Left colon (tissue), 2 donors: ENCODE measurements at places on chromosomes 13 and 19. TPM values are rescaled to one million over a fixed set of nuclear protein-coding genes. Genes with fewer than 3 reads are reported as not detected.

DNA sequence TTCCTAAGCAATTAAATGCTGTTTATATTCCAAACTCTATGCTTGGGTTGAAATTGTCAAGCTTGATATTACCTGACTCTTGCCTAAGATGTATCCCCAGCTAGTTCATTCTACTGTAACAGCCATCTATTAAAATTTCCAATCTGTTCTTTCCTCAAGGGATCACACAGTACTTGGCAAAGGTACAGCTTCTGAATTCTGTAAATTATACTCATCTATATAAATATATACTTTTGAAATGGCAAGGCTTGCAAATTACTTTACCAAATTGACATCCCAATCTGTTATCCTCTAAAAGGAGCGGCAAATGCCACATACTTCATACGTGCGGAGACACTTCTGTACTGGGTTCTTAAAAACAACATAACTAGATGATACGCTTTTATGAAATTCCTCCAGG lies 330.2 kb downstream of the DNAJC15 start:
- no peak for DNase-seq

- DNase-seq = no peak
These were observed 59.2 kb upstream of the TPM4 start for GRCh38 chr19:16017138-16017490.

DNA sequence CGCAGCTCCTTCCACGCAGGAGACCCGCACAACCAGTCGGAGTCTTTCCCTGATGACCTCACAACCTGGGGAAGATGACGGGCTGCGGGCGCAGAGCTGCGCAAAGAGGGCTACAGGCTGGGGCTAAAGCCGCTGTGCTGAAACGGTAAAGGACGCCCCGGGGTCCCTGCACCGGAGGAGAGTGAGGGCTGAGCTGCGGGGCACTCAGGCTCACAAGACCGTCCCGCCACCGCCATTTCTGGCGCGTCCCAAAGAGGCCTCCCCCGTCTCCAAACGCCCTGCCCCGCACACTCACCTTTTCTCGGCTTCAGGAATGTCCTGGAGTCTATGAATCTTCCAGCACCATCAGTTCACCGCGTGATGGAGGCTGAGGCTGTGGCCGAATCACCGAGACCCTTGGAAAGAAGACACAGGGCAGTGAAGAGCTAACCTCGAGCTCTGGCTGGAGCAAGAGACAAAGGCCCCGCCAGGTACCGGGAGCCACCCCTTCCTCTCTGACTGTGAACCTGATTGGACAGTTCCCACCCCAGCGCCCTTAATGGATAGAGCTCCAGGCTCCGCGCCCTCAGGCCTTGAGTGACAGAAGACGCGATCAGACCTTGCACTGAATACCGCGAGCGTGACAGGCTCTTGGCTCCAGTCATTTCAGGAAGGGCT lies 41.8 kb upstream of the ZNF429 start:
- peak; percentile 31 for DNase-seq

SCAF1 gene
- 62.7 TPM for total RNA-seq

FGF9 gene
- total RNA-seq = 0.61 TPM

DNA sequence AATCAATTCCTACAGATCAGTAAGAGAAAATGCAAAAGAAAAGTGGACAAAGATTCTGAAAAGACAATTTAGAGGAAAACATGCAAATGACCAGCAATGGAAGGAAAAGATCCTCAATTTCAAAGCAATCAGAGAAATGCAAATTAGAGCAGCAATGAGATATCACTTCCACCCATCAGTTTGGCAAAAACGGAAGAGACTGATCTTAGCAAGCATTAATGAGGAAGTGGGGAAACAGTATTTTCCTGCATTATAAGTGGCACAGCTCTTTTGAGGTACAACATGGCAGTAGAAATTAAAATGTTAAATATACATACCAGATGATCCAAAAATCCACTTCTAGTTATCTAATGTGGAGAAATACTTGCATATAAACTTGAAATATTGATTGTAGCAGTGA lies 69.1 kb upstream of the SLC7A1 start:
- no peak for DNase-seq

PAF1 gene
- 31.2 TPM for total RNA-seq

GRCh38 chr13:29059800-29060199 lies 239.7 kb downstream of the MTUS2 start:
- DNase-seq = no peak

GRCh38 chr19:11887234-11887610 lies 360 bp upstream of the ZNF69 start:
- no peak for DNase-seq

DNA sequence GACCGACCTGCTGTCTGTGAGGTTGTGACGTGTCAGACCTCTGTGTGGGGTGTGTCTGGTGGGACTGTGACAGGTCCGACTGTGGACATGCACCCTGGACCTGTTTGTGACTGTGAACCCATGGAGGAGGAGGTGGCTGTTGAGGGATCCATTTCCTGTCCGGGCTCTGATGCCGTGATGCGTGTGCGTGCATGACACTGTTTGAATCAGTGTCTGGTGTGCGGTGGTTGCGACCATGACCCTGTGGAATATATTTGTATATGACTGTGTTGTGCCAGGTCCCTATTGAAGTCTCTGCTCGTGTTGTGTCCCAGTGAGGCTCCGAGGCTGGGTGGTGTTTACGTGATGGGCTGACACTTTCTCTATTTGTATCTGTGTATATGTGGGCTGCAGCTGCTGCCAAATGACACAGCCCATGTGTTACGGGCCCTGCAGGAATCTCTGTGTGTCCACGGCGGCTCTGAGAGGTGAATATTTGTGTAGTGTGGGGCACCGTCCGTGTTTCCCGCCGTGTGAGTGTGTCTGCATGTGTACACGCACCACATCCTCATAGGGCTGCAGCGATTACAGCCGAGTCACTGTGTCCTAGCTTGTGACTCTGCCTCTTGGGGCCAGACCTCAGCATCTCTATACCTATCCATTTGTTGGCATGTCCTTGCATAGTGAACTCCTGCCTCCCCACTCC lies 18.3 kb downstream of the CCDC97 start:
- peak; percentile 36 for DNase-seq

GRCh38 chr13:97574926-97575325 lies 141.0 kb downstream of the RAP2A start:
- peak; percentile 37 for DNase-seq

DNA sequence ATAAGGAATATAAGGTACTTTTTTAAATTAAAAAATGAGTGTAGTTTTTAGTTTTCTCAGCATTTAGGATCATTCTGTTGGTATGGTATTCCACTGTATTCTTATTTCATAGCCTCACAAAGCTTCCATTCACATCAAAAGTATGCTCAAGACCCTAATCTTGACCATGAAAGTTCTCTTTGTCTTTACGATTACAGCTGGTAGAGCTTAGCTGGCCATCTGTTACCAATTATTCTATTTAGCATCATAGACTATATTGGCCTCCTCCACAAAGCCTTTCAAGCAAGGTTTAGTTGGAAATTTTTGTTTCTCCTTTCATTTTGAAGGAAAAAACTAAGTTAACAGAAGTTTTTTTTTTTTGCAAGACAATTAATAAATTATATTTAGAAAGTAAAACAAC lies 245.1 kb downstream of the KCTD12 start:
- DNase-seq = no peak

ADGRE2 gene
- 1.6 TPM for total RNA-seq

CYP4F12 gene
- total RNA-seq = 113 TPM

GRCh38 chr19:12611361-12611699 lies 610 bp downstream of the ZNF791 start:
- DNase-seq = peak; percentile 80

DNA sequence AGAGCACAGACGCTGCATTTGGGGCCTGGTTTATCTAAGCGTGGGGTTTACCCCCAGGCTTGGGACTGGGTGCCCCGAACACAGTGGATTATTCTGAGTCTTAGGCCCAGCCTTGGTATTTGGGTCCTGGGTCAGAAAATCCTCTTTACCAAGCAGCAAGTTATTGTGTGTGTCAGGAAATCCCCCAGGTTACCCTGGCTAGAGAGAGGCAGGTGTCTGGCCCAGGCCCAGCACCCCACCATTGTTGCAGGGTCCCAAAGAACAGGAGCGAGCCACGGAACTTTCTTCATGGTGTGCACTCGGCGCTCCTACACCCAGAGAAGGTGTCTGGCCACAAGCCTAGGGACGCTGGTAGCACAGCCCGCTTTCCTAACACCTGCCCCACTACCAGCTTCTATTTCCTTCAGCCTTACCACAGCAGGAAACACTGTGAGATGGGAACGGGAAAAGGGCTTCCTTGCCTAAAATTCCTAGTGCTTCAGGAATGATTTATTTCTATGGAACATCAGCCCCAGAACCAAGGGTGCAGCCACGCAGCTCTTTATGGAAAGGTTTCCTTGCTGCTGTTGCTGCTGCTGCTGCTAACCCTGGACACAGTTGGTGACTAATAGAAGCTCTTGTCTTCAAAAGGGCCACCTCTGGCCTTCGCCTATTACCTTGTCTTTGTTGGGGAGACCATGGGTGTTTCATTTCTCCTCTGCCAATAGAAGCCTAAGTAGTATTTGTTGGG lies 7.4 kb upstream of the CDX2 start:
- DNase-seq = no peak

DNA sequence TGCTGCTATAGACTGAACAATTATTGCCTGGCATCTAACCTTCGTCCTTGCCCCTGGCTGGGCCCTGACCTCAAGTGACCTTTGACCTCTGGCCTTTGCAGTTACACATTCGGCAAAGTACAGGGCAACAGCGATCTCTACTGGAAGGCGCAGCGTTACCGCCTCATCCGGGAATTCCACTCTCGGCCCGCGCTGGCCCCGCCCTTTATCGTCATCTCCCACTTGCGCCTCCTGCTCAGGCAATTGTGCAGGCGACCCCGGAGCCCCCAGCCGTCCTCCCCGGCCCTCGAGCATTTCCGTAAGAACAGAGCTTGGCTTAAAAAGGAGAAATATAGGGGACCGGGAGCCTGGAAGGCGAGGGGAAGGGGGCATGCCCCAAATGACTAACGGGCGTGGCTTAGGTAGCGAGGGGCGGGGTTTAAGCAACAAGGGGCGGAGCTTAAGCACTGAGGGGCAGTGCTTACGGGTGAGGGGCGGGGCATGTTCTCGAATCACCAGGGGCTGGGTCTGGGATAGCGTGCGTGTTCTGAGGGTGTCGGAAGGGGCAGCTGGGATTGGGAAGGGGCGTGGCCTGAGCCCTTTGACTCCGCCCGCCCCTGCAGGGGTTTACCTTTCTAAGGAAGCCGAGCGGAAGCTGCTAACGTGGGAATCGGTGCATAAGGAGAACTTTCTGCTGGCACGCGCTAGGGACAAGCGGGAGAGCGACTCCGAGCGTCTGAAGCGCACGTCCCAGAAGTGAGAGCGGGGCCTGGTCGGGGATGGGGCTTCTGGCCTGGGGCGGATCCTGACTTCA lies 52.7 kb downstream of the TRPM4 start:
- DNase-seq = peak; percentile 49

GPC6 gene
- 2.5 TPM for total RNA-seq

LGALS4 gene
- 7,382 TPM for total RNA-seq

LILRB2 gene
- total RNA-seq = 0.98 TPM

- peak; percentile 87 for DNase-seq
These were observed 16.1 kb upstream of the MADCAM1 start for GRCh38 chr19:480016-480855.

ATP1A3 gene
- total RNA-seq = 1.2 TPM

AZU1 gene
- not detected for total RNA-seq

GRCh38 chr13:50919277-50919676 lies 9.7 kb downstream of the RNASEH2B start:
- no peak for DNase-seq

GRCh38 chr19:29404951-29405727 lies 120.7 kb upstream of the VSTM2B start:
- DNase-seq = no peak

DNA sequence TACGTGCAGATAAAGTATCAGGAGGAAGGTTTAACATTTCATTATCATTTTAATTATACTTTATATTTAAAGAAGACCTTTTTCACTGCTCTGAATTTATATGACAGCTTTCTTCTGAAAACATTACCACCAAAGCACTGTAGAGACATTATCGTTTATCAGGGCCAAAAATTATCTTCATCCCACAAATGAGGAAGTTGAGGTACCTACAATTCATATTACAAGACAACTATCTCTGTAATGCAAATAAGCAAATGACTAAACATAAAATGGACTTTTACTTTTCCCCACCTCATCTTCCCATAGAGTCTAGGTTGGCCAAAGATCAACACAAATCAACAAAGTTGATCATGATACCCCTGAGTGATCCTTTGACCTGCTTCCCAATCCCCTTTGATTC lies 30.9 kb upstream of the SMAD9 start:
- no peak for DNase-seq

GFY gene
- not detected for total RNA-seq

GRCh38 chr19:2575734-2576481 lies 100.0 kb downstream of the GADD45B start:
- peak; percentile 57 for DNase-seq

KLK14 gene
- 0.49 TPM for total RNA-seq

GRCh38 chr19:28453420-28453819 lies 759.5 kb downstream of the UQCRFS1 start:
- DNase-seq = no peak

GRCh38 chr19:752652-753517 lies 2.0 kb downstream of the MISP start:
- peak; percentile 87 for DNase-seq

DNA sequence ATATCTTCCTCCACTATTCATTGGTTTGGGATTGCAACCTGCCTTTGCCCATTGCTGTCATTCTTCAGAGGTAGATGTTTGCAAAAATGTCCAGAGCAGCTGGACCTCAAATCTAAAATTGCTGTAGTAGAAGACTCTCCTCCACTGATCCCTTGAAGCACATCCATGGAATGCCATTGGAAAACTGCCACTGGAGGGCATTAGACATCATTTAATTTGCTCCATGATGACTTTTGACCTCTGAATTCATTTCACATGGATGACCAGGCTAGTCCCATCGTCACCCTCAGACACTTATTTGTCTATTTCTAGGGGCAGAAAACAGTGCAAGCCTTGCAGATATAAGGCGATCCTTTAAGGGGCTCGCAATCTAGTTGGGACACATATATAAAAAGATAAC lies 33.9 kb upstream of the FLT1 start:
- no peak for DNase-seq

DNA sequence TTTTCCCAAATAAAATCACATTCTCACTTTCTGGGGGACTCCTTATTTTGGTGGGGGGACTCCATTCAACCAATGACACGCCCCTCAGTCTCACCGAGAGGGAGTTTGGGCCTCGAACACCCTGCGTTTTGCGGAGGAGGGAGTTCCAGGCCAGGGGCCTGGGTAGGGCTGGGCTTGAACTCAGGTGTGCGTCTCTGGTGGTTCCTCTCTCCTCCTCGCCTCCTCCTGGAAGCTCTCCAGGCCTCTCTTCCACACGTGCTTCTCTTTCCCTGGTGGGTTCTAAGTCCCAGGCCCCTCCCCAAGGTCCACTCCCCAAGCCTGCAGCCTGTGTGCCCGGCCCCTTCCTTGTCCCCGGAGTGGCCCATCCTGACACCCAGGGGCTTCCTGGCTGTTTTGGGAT lies 14.7 kb downstream of the MEX3D start:
- DNase-seq = no peak

- no peak for DNase-seq
These were observed 789.8 kb downstream of the SLITRK6 start for GRCh38 chr13:85009447-85009846.

GMIP gene
- total RNA-seq = 29.5 TPM

GRCh38 chr13:44434766-44435141 lies 61.1 kb downstream of the SERP2 start:
- no peak for DNase-seq
